Stimulated activated CD4-positive, alpha-beta T cell treated with anti-CD3 and anti-CD28 coated beads, Interleukin-4, amount 100 ng/mL, for 4 hours (primary cell): ENCODE measurements at places on chromosomes 5 and 9.
A peak's percentile ranks its signal among the peaks of the same experiment; 100 is the strongest.

GRCh38 chr9:137431416-137431931 is 8.3 kb downstream of the NOXA1 start:
- no peak for DNase-seq

- no peak for DNase-seq
Observed at GRCh38 chr5:127950707-127951391, 132.7 kb upstream of the SLC12A2 start.

- no peak for DNase-seq
Observed at GRCh38 chr9:114202396-114202795, 47.1 kb downstream of the COL27A1 start.

DNA sequence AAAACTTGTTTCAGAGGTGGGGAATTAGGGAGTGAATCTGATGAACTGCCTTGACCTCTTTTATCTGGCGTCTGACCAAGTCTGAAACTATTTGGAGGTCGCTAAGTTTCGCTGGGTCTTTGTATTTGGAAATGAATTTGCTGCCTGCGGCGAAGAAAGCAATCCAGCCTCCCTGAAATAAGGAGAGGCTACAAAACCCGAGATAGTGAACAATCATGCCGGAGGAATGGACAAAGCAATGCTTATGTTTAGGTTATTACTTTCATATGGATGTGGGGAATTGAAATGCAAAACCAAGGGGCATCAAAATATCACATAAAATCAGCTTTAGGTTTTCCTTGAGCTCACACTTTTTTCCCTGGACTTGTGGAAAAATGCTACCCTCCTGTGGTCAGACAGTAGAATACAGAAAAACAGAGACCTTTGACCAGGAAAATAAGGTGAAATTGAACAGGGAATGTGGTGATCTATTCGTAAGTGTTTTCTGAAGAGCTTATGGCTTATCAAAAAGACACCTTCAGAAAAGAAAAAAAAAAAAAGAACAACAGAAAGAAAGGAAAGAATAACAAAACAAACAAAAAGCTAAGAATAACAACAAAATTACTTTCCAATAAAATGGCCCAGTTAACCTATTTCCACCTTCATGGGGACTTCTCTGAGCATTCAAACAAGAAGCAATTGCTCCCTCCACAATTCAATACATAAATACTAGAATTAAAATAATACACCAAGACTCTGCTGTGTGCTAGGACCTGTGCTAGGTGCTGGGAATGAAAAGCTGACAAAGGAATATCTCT is 68.6 kb upstream of the DPYSL3 start:
- DNase-seq = no peak

GRCh38 chr9:123394291-123395235 is 38.6 kb downstream of the CRB2 start:
- DNase-seq = no peak

DNA sequence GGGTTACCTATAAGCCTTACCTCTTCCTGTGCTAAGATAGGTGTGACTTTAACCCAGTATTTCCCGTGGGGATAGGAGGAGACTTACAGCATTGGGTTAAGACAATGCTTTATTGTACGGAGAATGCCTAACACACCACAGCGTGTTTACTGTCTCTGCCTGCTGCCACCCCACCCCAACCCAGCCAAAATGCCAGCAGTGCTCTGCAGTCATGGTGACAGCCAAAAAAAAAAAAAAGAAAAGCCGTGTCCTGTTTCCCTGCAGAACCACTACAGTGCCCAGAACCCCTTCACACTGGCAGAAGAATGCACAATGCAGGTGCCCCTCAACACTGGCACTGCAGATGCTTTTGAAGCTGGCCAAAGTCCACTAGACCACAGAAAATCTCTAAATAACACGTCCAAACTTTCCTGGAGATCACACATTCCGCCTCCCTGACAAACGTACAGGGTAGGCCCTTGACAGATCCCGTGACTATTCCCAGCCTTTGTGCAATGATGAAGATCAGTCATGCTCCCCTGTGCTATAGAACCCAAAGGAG is 102.2 kb downstream of the SERINC5 start:
- no peak for DNase-seq

GRCh38 chr5:171978519-171978918 is 27.9 kb downstream of the FBXW11 start:
- no peak for DNase-seq

DNA sequence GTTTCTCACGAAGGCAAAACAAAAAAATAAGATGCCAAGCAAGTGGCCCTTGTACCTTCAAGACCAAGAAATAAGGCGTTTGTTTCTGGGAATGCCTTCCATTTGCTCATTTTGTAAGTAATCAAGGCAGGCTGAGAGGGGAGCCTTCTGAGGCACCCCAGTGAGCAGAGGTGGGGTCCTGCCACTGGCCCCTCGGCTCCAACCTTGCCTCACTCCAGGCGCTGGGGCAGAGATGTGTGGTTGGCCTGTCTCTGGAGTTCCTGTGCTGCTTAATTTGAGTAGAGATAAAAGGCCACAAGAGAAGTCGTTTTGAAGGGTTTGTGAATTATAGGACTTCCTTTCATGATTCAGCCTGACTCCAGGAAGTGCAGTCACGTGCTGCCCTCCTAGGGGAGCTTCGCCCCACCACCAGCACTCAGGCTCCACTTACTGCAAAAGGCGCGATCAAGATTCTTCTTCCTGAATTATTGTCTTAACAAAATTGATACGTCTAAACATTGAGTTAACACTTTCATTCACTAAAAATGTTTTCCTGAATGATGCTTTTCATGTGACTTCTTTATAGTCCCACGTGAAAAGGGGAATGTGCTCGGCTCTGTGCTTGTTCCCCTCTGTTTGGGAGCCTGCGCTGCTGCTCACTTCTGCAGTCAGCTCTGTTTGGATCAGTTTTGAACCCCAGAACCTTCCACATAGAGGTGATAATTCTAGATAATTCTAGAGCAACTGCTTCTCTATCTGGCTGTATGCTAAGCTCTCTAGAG is 13.7 kb downstream of the SYK start:
- peak; percentile 20 for DNase-seq

DNA sequence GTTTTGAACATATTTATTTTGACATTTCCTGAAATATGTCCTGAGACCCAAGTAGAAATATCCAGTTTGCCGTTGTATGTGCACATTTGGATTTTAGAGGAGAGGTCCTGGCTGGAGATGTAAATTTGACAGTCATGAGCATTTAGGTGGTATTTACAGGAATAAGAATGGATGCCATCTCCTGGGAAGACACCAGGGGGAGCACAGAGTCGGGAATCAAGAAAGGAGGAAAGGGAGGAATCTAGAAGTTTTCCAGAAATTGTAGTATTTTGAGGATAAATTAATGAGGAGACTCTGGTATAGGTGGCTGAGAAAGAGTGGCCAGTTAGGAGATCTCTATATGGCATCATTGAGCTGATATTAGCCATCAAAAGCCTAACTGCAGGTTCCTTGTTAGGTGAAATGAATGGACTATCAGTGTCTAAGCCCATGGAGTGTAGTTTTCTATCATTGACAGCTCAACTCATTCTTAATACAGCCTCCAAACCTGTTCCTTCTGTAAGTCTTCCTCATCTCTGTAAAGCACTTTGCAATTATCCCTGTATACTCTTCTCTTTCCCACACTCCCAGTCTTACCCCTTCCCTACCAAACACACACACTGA is 7.2 kb downstream of the GAPT start:
- no peak for DNase-seq
